ENCODE measurements at places on chromosomes 6 and 20.

DNA sequence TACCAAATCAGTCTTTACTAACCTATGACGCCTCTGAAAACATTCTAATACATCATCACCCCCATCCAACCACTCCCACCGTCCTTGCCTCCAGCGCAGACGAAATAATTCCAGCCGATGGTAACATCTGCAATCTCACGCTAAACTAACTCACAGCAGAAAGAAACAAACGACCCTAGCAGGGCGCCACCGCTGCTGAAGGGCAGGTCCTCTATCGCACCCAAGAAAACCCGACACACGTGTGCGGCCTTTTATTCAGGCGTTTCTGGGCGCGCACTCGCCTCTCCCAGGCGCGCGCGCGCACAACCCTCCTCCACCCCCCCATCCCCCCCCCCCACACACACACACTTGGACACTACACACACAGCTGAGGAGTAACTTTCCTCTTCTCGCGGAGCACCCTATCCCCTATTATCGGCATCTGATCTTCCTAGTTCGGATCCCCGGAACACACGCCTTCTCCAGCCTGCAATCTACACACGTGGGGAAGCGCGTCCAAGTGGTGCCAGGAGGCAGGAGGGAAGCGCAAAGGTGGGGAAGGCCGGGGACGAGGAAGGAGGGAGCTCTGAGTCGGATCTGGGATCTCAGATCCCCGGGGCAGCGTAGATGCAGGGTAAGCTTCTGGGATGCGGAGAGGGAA lies 1.4 kb downstream of the GFOD1 start:
- DNase-seq = peak; percentile 10

GRCh38 chr20:41196653-41197225 lies 59.4 kb downstream of the PLCG1 start:
- no peak for DNase-seq

DNA sequence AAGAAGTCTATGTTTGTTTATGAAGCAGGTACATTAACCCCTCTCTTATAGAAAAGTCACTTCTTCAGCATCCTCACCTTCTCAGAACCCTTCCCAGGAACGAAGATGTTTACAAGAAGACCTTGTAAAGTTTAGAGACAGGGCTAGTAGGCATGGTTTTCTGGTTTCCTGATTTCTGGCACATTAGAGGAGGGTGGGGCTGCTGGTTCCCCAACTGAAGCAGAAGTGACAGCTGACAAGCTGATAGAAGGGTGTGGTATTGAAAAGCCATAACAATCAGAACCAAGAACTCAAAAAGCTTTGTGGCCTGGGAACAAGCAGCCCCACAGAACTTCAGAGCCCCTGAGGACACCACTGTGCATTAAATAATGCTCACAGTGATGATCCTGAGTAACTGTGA lies 91.2 kb downstream of the RTN4IP1 start:
- DNase-seq = no peak

DNA sequence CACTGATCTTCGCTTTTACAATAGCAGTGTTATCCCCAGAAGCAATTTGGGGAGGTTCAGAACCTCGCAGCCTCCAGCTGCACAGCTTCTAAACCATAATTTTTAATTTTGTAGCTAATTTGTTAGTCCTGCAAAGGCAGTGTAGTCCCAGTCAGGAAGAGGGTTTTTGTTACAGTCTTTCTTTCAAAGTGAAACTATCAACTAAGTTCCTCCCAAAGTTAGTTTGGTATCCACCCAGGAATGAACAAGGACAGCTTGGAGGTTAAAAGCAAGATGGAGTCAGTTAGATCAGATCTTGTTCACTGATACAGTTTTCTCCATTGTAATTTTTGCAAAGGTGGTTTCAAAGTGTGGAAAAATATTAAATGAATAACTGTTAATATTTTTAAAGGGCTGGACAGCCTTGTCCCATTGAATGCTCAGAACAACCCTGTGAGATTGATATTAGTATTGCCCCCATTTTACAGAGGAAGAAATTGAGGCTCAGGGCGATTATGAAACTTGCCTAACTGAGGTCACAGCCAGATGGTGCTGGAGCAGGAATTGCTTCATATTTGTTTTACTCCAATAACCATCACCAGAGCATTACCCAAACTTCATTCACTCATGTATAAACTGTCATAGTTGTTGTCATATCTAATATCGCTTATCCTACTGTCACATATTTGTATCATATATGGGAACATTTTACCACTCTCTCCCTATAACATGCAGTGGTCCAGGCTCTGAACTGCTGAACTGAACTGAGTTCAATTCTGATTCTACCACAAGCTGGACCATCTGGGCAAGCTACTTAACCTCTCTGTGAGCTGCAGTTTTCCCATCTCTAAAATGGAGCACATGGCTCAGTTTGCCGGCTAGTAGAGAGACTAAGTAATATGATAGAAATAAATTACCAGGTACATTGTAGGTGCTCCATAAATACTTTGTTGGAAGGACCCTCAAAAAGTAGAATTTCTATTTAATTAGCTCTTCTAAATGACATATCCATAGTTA lies 213.8 kb downstream of the BCAS1 start:
- DNase-seq = no peak

DNA sequence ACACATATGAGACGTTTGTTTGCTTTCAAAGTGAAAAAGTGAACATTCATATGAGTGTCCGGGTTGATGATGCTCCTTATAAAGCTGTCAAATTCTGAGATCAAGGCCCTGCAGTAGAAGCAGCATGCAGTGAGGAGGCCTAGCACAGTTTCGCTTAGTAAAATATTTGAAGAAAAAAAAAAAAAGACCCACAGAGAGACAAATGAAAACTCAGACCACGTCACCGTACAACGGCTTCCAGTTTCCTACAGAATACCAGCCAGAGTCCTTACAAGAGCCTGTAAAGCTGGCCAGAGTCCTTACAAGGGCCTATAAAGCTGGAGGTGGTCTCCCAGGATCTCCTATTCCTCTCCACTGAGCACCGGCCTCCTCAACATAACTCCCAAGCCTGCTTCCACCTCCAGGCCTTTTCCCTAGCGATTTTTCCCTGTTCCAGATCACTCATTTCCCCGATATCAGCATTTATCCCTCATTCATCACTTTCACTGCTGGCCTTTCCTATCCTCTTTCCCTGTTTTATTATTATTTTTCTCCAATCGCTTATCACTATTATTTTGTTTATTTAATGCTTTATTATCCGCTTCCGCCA lies 1.5 kb upstream of the HMGN4 start:
- no peak for DNase-seq

DNA sequence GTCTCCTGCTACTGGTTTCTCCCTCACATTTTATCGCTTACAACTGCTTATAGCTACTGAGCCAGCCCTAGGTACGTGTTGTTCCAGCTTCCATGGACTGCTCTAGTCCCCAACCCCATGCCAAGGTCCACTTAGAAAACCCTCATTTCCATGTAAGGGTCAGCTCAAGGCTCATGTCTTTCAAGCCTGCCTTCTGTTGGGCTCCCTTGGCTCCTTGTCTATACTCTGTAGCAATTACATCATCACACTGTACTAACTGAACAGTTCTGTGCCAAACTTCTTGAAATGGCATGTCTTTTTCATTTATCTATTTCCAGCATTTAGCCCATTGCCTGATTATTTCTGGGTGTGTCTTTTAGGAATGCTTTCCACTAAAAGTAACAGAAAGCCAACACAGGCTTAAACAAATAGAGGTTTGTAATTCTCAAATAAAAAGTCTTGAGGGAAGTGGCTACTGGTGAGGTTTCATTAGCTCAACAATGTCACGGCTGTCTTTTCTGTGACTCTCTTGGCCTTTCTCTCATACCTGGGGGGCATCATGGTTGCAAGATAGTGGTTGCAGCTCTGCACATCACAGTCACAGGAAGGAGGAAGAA lies 317.6 kb downstream of the TPBG start:
- DNase-seq = no peak
